ENCODE measurements at places on chromosomes 2 and 18. TPM values are rescaled to one million over a fixed set of nuclear protein-coding genes. Genes with fewer than 3 reads are reported as not detected.

PRADC1 gene
- 17.8 TPM for total RNA-seq

GAL3ST2 gene
- total RNA-seq: not detected

POLR1B gene
- total RNA-seq: 27.8 TPM

CYRIA gene
- total RNA-seq: 29.2 TPM

FECH gene
- 59.9 TPM for total RNA-seq

CPLX4 gene
- total RNA-seq: not detected

TMEFF2 gene
- total RNA-seq: under 0.01 TPM

PROKR1 gene
- total RNA-seq: not detected

UGT1A4 gene
- not detected for total RNA-seq

NEURL3 gene
- 0.15 TPM for total RNA-seq

KCNS3 gene
- 1.8 TPM for total RNA-seq

CD302 gene
- 5.5 TPM for total RNA-seq

KCNJ3 gene
- not detected for total RNA-seq

PHOSPHO2 gene
- 2.3 TPM for total RNA-seq

RAB27B gene
- 0.32 TPM for total RNA-seq

TGFA gene
- not detected for total RNA-seq

GCKR gene
- total RNA-seq: 3.2 TPM

SKOR2 gene
- not detected for total RNA-seq

ALLC gene
- not detected for total RNA-seq

GCA gene
- 37.4 TPM for total RNA-seq

CTNNA2 gene
- under 0.01 TPM for total RNA-seq

GREB1L gene
- total RNA-seq: under 0.01 TPM

RBBP8 gene
- total RNA-seq: 22.5 TPM

OXER1 gene
- not detected for total RNA-seq

STARD6 gene
- total RNA-seq: not detected

ANKRD62 gene
- not detected for total RNA-seq

FEV gene
- not detected for total RNA-seq

RFTN2 gene
- 5.5 TPM for total RNA-seq

COBLL1 gene
- total RNA-seq: 26.0 TPM

CD8B2 gene
- not detected for total RNA-seq

CNTNAP5 gene
- not detected for total RNA-seq

REG3G gene
- total RNA-seq: not detected

HSPD1 gene
- total RNA-seq: 260 TPM

TOGARAM2 gene
- total RNA-seq: not detected

RNF149 gene
- total RNA-seq: 104 TPM

SLC9A4 gene
- not detected for total RNA-seq

C2orf66 gene
- total RNA-seq: not detected

ARHGAP15 gene
- not detected for total RNA-seq

AMER3 gene
- total RNA-seq: not detected

DUSP2 gene
- total RNA-seq: 0.65 TPM

CNDP1 gene
- total RNA-seq: not detected

AGXT gene
- not detected for total RNA-seq

CNGA3 gene
- total RNA-seq: not detected

UBXN4 gene
- total RNA-seq: 67.9 TPM

SLC8A1 gene
- total RNA-seq: 5.2 TPM

CDH7 gene
- total RNA-seq: under 0.01 TPM

SCN1A gene
- total RNA-seq: under 0.01 TPM

MGAT5 gene
- 54.9 TPM for total RNA-seq

GPR45 gene
- total RNA-seq: not detected

ESPNL gene
- total RNA-seq: not detected

GLI2 gene
- total RNA-seq: 0.30 TPM

DSG2 gene
- under 0.01 TPM for total RNA-seq

ZNF2 gene
- 6.5 TPM for total RNA-seq

PHLPP1 gene
- total RNA-seq: 4.4 TPM

NMUR1 gene
- not detected for total RNA-seq

CCDC74B gene
- total RNA-seq: 2.7 TPM

GGCX gene
- 50.6 TPM for total RNA-seq
